ENCODE measurements at places on chromosomes 11 and 22. TPM values are rescaled to one million over a fixed set of nuclear protein-coding genes. Genes with fewer than 3 reads are reported as not detected.

DNA sequence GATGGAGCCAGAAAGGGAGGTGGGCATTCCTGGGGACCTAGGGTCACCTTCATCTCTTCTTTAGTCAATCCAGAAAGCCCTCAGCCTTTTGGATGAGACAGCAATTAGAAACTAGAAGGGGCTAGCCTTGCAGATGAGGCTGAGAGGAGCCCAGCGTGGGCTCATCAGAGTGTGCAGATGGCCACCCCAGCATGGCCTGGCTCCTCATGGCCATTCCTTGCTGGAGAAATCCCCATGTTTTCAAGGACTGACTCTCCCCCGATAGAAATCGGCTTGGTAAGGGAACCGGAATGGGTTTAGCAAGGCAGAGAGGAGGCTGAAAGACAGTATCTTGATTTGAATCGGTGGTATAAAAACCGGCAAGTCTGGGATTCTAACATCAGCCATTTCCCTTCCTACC, 274.6 kb downstream of the BUD13 start:
- no peaks in the 10 kb centered on the region for H3K4me1 ChIP-seq
- no peak for DNase-seq
- H3K27ac ChIP-seq = no peak overlapping the region
- no peak overlapping the region for H3K4me3 ChIP-seq
- H3K27me3 ChIP-seq = peaks cover 8% of the 10 kb centered on the region
- H3K36me3 ChIP-seq = no peaks in the 10 kb centered on the region

- H3K27ac ChIP-seq = no peak overlapping the region
- no peaks in the 10 kb centered on the region for H3K36me3 ChIP-seq
- no peaks in the 10 kb centered on the region for H3K27me3 ChIP-seq
- DNase-seq = no peak
- no peak overlapping the region for H3K4me3 ChIP-seq
- no peaks in the 10 kb centered on the region for H3K4me1 ChIP-seq
Measured at GRCh38 chr11:58318532-58318931, 40.3 kb downstream of the OR5B17 start.

GRCh38 chr11:93528757-93529645, 14.2 kb downstream of the SMCO4 start:
- no peaks in the 10 kb centered on the region for H3K27me3 ChIP-seq
- peaks cover 62% of the 10 kb centered on the region for H3K4me1 ChIP-seq
- DNase-seq = no peak
- H3K4me3 ChIP-seq = no peak overlapping the region

GRCh38 chr11:8267831-8268529, 4.3 kb upstream of the LMO1 start:
- no peak overlapping the region for H3K27ac ChIP-seq
- no peaks in the 10 kb centered on the region for H3K36me3 ChIP-seq
- H3K4me3 ChIP-seq = peak overlapping the region; percentile 67
- H3K27me3 ChIP-seq = peaks cover 4% of the 10 kb centered on the region
- H3K4me1 ChIP-seq = peaks cover 23% of the 10 kb centered on the region

DNA sequence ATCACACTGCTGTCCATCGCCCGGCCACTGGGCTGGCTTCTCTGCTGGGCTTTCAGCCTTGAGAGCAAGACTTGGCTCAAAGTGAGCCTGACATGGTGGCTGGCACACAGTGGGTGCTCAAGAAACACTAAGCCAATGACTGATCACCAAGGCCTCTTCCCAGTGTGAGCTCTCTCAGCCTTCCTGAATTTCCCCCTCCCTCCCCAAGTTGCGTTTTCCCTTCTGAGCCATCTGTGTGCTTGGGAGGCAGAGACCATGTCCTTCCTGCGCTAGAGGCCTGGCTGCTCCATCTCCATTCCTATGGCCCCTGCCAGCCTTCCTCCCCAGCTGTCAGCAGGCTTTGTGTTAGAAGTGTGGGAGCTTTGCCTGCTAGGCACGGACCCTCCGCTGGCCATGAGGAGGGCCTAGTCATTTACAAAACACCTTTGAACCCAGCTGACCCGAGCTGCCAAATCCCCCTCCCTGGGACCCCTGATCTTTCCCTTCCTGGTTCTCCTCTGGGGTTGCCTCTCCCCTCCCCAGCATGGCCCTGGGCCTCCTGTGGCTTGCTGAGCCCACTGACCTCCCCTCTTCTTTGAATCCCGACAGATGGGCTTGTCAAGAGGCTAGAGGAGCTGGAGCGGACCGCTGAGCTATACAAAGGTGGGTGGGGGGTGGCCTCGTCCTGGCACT, 13.2 kb downstream of the PICK1 start:
- H3K27ac ChIP-seq = no peak overlapping the region
- H3K4me3 ChIP-seq = no peak overlapping the region
- DNase-seq = no peak
- H3K27me3 ChIP-seq = no peaks in the 10 kb centered on the region

DNA sequence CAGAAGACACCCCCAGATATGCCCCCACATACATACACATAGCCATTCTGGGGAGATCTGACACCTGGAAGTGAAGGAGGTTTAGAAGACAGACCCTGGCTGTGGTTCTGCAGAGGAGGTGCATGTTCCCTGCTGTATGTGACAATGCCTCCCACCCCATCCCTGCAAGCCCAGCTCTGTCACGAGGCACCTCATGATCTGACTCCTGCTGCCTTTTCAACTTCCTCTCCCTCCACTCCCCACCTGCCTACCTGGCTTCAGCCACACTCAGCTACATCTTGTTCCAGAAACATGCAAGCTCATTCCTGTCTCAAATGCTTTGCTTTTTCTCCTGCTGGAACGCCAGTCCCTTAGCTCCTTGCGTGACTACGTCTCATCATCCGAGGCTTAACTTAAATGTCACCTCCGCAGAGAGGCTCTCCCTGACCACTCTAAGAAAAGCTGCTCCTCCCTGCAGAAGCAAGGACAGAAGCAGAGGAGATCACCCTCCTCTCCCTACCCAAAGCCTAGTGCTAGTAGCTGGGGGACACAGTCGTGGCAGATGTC, 114.5 kb downstream of the FEZ1 start:
- no peak overlapping the region for H3K27ac ChIP-seq
- DNase-seq = no peak
- H3K27me3 ChIP-seq = no peaks in the 10 kb centered on the region
- no peaks in the 10 kb centered on the region for H3K4me1 ChIP-seq
- no peaks in the 10 kb centered on the region for H3K36me3 ChIP-seq

- H3K27me3 ChIP-seq = no peaks in the 10 kb centered on the region
- no peak overlapping the region for H3K27ac ChIP-seq
- no peak overlapping the region for H3K4me3 ChIP-seq
- H3K36me3 ChIP-seq = no peaks in the 10 kb centered on the region
- H3K4me1 ChIP-seq = no peaks in the 10 kb centered on the region
Measured at GRCh38 chr11:134995741-134996140, 583.7 kb upstream of the B3GAT1 start.

GRCh38 chr11:114298710-114299109, 2.5 kb downstream of the NNMT start:
- H3K4me3 ChIP-seq = peak overlapping the region; percentile 37
- H3K4me1 ChIP-seq = peaks cover 14% of the 10 kb centered on the region
- peak overlapping the region; percentile 90 for H3K27ac ChIP-seq
- H3K27me3 ChIP-seq = no peaks in the 10 kb centered on the region

DNA sequence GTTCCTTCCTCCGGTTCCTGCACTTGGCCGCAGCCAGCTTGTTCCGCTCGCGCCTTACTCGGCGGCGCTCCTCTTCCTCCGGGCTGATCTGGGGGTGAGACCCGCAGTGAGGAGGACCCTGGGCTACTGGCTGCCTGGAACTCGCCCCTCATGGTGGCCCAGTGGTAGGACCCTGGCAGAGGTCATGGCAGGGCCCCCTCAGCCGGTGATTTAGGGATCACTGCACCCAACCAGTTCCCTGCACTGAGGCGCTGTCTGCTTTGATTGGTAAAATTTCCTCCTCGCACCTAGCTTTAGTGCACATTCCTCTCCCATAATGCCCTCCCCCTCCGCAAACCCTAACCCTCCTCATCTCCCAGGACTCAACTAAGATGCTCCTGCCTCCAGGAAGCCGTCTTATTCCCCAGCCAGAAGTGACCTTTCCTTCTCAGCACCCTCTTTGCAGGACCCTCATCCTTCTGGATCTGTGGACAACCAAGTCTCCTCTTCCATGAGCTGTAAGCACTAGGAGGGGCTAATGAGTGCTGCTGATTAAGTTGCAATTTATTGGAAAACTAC, 3.6 kb downstream of the CCDC85B start:
- no peak for DNase-seq
- H3K36me3 ChIP-seq = no peaks in the 10 kb centered on the region
- peak overlapping the region; percentile 98 for H3K27ac ChIP-seq
- H3K4me1 ChIP-seq = peaks cover 73% of the 10 kb centered on the region

GRCh38 chr22:27032091-27032761, 374.8 kb downstream of the MIAT start:
- peaks cover 31% of the 10 kb centered on the region for H3K27me3 ChIP-seq
- no peaks in the 10 kb centered on the region for H3K36me3 ChIP-seq
- H3K4me3 ChIP-seq = no peak overlapping the region
- no peak for DNase-seq
- no peaks in the 10 kb centered on the region for H3K4me1 ChIP-seq

GRCh38 chr11:76644591-76644990, 26.0 kb downstream of the LRRC32 start:
- no peak for DNase-seq
- H3K27me3 ChIP-seq = no peaks in the 10 kb centered on the region
- no peak overlapping the region for H3K4me3 ChIP-seq
- no peaks in the 10 kb centered on the region for H3K4me1 ChIP-seq

GRCh38 chr11:69010361-69010891, 2.6 kb downstream of the MRGPRF start:
- H3K36me3 ChIP-seq = peaks cover 15% of the 10 kb centered on the region
- peak; percentile 60 for DNase-seq

GRCh38 chr11:37199082-37199481, 601.0 kb upstream of the RAG2 start:
- H3K36me3 ChIP-seq = no peaks in the 10 kb centered on the region
- no peak for DNase-seq
- no peak overlapping the region for H3K27ac ChIP-seq
- H3K4me1 ChIP-seq = no peaks in the 10 kb centered on the region

- H3K27ac ChIP-seq = no peak overlapping the region
- H3K27me3 ChIP-seq = peaks cover 2% of the 10 kb centered on the region
Measured at GRCh38 chr11:133887692-133888332, 42.5 kb upstream of the SPATA19 start.

DNA sequence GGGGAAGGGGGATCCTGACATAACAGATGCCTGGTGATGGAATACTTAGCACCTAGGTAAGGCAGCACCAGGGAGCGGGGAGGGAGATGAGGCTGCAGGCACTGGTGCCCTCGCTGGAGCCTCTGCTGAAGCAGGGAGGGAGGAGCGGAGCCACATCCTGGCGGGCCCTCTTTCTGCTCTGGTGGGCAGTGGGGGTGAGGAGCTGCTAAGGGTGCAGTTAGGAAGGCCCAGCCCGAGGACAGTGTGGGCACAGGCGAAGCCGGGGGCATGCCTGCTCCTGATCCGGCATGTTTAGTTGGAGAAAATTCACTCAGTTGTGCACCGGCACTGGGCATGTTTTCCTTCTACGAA, 83.9 kb downstream of the MED15 start:
- no peak for DNase-seq
- peaks cover 22% of the 10 kb centered on the region for H3K36me3 ChIP-seq
- H3K27ac ChIP-seq = no peak overlapping the region
- no peak overlapping the region for H3K4me3 ChIP-seq
- H3K4me1 ChIP-seq = no peaks in the 10 kb centered on the region

DNA sequence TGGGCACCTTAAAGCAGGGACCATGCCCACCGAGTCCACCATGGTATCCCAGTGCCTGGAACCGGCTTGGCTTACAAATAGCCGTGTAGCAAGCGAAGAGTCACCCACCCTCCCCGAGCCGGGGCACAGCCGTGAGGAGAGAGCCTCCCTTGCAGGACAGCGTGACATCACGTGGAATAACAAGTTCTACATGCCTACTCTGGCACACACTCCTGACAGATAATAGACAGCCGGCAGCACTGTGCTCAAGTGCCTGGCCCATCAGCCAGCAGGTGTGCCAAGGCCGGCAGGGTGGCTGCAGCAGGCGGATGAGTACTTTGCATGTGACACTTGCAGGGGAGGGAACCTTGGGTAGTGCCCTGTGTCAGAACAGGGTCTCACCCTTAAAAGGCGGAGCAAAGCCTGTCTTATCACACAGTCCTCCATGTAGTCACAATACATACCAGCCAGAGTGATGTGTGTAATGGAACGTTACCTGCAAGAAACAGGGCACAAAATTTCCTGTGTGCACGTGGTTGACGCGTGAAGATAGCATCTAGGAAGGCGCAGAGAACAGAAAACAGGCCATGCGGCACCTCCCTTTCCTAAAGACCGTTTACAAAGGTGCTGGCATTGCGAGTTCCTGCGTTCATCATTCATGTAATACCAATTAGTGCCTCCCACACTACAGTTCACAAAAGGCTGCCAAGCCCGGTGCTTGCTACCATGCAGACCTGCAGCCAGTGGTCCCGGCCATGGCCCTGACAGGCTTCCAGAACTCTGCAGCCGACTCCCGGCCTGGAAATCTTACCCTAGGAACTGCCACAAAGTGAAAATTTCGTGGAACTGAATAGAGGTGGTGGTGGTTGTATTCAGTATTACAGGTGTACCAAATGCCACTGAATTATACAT, 16.4 kb downstream of the TOM1 start:
- H3K4me3 ChIP-seq = no peak overlapping the region
- no peak overlapping the region for H3K27ac ChIP-seq
- no peaks in the 10 kb centered on the region for H3K27me3 ChIP-seq
- DNase-seq = no peak
- peaks cover 40% of the 10 kb centered on the region for H3K36me3 ChIP-seq

GRCh38 chr22:45527456-45527855, 24.8 kb downstream of the FBLN1 start:
- no peak for DNase-seq
- no peak overlapping the region for H3K4me3 ChIP-seq
- H3K4me1 ChIP-seq = no peaks in the 10 kb centered on the region
- peak overlapping the region; percentile 76 for H3K27ac ChIP-seq
- no peaks in the 10 kb centered on the region for H3K36me3 ChIP-seq

DNA sequence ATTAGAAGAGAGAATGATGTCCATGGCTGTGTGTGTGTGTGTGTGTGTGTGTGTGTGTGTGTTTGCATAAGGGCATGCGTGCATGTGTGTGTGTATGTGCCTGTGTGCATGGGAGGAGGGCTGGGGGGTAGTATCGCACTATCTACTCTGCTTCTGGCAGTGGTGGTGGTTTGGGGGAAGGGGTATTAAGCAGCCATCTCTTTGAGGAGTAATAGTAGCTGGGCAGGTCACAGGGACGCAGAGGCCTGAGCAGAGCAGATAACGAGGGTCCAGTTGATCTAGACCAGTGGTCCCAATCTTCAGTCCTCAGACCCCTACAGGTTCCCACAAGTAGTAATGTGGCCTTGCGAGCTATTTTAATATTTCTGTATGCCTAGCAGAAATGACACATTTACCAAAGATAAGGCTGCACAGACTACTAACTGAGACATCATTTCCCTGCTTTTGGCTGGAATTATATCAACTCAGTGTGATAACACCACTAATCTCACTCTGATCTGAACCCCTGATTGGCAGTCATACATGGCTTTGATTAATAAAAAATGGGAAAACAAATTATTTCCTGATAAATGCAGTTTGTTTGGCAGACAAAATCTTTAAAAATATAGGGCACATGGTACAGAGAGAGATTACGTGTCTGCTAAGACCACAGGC, 354.3 kb downstream of the BUD13 start:
- no peaks in the 10 kb centered on the region for H3K27me3 ChIP-seq
- H3K4me1 ChIP-seq = no peaks in the 10 kb centered on the region
- H3K4me3 ChIP-seq = no peak overlapping the region
- no peaks in the 10 kb centered on the region for H3K36me3 ChIP-seq
- no peak overlapping the region for H3K27ac ChIP-seq

The MRGPRX3 gene
- total RNA-seq = not detected

The COX8A gene
- total RNA-seq = 107 TPM

The PATE2 gene
- total RNA-seq = not detected

The TMEM86A gene
- not detected for total RNA-seq

The NAALADL1 gene
- 1.3 TPM for total RNA-seq

The FXYD2 gene
- total RNA-seq = 0.45 TPM

The TSKU gene
- total RNA-seq = 20.4 TPM

The MS4A15 gene
- not detected for total RNA-seq

The FOLR2 gene
- total RNA-seq = 9.6 TPM

The CNGA4 gene
- not detected for total RNA-seq

The ARFIP2 gene
- total RNA-seq = 76.4 TPM
